ENCODE measurements at places on chromosomes 2 and 18.

DNA sequence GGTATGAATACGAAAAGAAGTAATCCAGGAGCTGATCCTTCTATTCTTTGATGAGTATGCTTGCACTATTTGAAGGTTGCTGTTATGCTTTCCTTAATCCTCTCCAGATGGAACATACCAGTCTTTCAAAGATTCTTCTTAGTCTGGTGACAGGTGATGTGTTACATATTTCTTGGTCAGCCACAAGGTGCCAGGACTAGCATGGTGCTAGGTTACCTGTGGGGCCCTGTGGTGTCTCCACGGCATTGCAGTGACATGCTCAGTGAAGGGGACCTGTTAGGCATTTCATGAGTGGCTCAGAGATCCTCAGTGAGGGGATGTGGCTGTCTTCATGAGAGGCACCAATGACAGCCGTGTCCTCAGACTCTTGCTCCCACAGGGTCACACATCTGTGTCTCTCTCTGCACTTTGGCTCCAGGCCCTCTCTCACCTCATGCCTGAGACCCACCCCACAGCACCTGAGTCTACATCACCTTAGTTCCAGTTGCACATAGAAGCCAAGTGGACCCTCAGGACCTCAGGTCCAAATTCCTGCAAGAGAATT lies 13.1 kb upstream of the RAB31 start:
- no peak for DNase-seq

DNA sequence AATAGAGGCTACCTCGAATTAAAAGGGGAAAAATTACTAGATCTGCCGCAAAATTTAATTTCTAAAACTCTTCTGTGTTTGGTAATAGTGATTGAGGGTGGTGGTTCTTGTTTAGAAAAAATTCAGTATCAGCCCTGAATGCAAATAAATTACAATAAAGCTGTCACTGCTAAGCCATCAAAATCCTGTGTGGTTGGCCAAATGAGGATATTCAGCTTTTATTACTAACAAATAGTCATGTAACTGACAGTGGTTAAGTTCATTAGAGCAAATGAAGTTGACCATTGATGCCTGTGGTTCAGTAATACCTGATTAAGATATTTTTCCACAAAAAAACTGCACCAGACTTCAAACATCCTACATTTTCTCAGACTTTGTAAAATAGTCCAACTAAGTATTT lies 14.4 kb downstream of the PPP1CB start:
- DNase-seq, result no peak

- no peak for DNase-seq
These were observed 8.5 kb upstream of the RALBP1 start for GRCh38 chr18:9466846-9467245.

DNA sequence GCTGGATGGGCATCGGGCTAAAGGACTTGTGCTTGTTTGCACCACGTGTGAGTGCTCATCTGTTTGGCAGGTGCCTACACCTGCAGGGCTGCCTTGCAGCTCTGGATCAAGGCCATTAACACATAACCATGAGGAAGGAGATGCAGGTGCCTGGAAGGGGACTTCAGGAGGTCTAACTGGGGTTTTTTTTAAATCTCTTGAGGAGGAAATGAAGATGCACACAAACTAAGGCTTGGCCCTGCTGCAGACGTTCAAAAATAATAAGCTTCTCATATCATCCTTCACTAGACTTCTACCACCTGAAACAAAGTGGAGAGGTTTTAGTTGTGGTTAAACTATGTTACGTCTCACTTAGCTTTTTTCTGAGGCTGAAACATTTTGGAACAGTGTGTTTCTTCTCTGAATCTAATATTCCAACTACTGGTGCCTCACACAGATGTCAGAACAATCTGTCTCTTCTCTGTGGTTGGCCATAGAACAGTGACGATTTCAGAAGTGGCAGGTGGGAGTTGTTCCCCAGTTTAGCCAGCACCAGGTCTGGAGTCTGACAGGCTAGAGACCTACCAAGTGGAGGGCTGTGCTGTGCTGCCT lies 36.5 kb downstream of the BCL2L11 start:
- peak; percentile 77 for DNase-seq

- no peak for DNase-seq
These were observed 4.0 kb downstream of the NT5DC4 start for GRCh38 chr2:112724591-112725525.

DNA sequence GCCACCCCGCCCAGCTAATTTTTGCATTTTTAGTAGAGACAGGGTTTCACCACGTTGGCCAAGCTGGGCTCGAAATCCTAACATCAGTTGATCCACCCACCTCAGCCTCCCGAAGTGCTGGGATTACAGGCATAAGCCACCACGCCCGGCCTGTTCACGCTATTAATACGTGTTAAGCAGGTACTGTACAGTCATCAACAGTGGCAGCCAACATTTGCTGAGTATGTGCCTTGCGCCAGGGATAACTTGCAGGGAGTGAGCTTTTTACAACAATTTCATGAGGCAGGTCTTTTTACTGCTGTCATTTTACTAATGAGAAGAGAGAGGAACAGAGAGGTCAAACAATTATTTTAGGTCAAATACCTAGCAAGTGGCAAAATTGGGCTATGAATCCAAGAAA lies 115.2 kb downstream of the AP1S3 start:
- DNase-seq, result no peak

DNA sequence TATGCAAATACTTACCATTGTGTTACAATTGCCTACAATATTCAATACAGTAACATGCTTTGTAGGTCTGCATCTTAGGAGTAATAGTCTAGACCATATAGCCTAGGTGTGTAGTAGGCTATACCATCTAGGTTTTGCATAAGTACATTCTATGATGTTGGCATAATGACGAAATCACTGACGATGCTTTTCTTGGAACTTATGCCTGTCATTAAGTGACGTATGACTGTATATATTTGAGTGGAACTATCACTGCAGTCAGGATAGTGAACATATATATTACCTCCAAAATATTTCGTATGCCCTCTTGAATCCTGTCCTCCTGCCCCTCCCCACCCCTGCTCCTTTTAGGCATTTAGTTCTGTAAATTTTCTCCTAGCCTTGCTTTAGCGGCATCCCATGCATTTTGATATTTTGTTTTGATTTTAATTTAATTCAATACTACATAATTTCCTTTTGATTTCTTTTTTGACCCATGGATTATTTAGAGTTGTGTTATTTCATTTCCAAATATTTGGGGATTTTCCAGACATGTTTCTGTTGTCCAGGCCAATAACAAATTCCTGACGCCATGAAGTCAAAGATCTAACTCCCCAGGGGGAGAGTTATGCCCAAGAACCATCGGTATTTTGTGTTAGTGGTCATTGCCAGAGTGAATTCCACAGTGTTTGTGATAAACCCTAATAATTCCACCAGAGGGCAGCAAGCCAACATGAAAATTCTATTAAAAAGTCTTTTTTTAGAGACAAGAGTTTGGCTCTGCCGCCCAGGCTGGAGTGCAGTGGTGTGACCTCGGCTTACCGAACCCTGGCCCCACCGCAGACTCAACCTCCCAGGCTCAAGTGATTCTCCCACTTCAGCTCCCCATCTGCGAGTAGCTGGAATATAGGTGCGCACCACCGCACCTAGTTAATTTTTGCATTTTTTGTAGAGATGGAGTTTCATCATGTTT lies 24.2 kb upstream of the CASP8 start:
- peak; percentile 80 for DNase-seq

GRCh38 chr2:85433511-85434089 lies 15.1 kb downstream of the SH2D6 start:
- DNase-seq, result no peak

DNA sequence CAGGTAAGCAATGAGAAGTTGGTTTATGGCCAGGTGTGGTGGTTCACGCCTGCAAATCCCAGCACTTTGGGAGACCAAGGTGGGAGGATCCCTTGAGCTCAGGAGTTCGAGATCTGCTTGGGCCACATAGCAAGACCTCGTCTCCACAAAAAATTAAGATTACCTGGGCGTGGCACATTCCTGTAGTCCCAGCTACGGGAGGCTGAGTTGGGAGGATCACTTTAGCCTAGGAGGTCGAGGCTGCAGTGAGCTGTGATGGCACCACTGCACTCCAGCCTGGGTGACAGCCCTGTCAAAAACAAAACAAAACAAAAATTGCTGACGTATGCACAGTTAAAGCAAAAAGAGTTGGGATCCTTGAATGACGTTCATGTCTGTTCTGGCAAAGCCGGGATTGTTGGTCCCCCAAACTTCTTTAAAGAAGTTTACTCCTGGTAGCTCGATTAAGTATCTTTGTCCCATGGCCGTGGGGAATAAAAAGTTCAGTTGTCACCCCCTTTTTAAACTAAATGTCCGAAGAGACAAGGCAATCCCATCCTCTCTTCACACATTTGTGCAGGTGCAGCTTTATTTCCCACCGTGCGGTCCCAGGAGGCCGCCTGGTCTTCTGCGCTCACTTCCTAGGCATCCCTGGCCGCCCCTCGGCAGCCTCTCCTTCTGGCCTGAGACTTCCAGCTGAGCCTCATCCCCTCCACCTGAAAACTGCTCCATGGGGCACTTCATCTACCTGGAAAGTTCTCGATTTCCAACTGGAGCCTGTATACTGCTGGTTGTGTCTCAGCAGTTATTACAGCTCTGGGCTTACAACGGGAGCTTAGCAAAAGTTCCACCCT lies 762 bp upstream of the SPOPL start:
- peak; percentile 31 for DNase-seq

DNA sequence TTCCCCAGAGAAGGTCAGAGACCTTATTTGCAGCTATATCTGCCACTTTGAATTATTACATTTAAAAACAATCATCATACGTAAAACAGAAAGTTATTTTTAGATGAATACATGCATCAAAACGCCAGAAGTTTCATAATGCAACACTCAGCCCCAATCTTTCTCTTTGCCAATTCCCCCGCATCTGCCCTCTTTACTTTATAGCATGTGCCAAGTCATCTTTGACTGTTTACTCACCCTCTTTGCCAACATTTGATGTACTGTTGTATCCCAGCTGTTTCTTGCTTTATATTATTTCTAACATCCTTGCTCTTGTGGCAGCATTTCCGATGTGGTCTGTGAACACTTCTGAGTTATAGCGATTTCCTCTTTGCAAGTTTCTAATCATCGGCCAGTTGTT lies 86.2 kb downstream of the CRIM1 start:
- no peak for DNase-seq

- DNase-seq, result no peak
These were observed 79.1 kb upstream of the KLHL14 start for GRCh38 chr18:32851936-32852335.

DNA sequence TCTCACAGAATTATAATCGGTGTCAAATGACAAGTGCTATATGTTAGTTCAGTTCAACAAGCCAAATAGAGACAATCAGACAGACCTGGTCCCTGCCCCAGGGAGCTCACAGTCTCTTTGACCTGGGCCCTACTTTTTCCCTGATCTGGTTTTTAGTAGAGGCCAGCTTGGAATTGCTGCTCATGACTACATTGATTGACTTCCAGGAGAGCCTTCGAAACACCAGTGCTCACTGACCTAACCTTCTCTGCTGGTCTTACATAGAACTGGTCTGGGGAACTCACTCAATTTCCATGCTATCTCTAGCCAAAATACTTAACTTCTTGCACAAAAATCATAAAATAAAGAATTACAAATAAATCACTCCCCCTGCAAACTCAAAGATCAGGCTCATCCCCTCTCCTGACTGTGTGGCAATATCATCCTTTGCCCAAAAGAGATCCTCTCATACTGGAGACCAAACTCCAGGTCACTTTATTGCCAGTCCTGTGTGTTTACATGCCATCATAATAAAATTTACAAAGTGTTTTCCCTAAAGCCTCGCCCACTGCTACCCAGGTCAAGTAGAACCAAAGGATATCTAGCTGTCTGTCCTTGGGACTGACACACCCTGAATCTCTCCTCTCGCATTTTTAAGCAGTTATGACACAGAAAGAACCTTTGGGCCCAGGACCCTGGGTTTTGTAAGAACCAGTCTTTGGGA lies 53.2 kb downstream of the PROC start:
- no peak for DNase-seq

- no peak for DNase-seq
These were observed 1657.7 kb upstream of the CELF4 start for GRCh38 chr18:39223283-39223682.

DNA sequence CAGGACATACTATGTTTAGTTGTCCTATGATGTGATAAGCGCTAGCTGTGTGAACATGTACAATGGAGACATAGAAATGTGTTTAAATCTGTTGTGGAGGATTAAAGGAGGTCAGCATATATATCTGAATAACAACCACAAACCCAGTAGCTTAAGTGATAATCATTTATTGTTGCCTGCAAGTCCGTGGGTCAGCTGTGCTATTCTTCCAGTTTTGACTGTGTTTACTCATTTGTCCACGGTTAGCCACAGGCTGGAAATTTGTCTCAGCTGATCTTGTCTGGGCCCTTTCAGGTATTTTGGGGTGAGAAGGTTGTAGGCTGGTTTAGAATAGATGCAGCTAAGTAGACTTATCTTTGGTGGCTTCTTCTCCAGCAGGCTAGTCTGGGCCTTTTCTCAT lies 110.4 kb downstream of the PARD3B start:
- no peak for DNase-seq

- DNase-seq, result no peak
These were observed 364.4 kb upstream of the CYRIA start for GRCh38 chr2:17030047-17030446.

- DNase-seq, result no peak
These were observed 561.2 kb downstream of the METTL4 start for GRCh38 chr18:2009942-2010697.

- DNase-seq, result peak; percentile 77
These were observed 2.2 kb downstream of the SH2D6 start for GRCh38 chr2:85420536-85421259.

DNA sequence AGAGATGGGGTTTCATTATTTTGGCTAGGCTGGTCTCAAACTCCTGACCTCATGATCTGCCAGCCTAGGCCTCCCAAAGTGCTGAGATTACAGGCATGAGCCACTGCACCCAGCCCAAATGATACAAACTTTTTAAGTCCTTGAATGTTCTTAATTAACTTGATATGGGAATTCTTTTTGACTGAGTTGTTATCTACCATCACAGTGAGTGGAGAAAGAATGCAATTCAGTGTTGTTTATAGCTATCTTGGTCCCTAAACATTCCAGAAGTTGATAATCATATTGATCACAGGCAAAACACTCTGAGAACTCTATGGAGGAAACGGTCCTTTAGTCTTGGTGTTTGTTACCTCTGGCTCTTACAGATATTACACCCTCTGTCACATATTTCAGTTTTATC lies 1072.5 kb downstream of the SUCLG1 start:
- DNase-seq, result no peak

- peak; percentile 72 for DNase-seq
These were observed 125.3 kb downstream of the SH3RF3 start for GRCh38 chr2:109254174-109254904.

DNA sequence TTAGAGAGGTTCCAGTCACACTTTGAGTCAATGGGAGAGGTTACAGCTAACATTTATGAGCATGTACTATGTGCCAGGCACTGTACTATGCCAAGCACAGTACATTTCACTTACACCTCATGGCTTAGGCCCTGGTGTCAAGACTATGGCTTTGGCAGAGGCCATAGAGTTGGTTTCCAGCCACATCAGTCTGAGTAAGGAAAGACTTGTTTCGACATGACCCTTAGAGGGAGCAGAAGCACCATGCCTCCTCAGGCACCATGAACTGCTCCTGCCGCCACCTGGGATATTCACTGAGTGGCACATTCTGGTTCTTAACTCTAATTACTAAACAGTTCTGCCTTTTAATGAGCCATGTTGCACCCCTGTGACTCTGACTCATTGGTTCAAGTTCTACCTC lies 12.7 kb downstream of the DGUOK start:
- no peak for DNase-seq

- peak; percentile 72 for DNase-seq
These were observed 34.1 kb downstream of the WDR35 start for GRCh38 chr2:19955544-19956422.
